ENCODE measurements at places on chromosomes 1 and 21.

- DNase-seq: no peak
Observed at GRCh38 chr1:66954208-66954607, 29.4 kb downstream of the MIER1 start.

- no peak for DNase-seq
Observed at GRCh38 chr1:88016947-88017346, 667.1 kb upstream of the PKN2 start.

DNA sequence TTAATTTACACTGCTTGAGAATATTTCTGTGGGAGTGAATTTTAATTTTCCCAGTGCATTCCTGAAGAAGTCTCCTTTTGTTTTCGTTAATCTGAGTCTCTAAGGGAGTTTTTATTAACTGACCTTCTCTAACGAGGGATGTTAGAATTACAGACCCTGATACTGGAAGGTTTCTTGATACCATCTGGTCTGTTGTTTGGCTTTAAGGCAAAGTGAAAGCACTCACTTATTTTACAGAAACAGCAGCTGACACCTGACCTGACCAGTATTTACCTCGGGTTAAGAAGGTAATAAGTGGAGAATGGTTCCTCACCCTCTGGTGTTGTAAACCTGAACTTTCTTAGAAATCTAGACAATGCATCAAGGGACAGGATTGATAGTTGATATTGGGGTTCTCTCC is 12.4 kb downstream of the CDC14A start:
- no peak for DNase-seq

DNA sequence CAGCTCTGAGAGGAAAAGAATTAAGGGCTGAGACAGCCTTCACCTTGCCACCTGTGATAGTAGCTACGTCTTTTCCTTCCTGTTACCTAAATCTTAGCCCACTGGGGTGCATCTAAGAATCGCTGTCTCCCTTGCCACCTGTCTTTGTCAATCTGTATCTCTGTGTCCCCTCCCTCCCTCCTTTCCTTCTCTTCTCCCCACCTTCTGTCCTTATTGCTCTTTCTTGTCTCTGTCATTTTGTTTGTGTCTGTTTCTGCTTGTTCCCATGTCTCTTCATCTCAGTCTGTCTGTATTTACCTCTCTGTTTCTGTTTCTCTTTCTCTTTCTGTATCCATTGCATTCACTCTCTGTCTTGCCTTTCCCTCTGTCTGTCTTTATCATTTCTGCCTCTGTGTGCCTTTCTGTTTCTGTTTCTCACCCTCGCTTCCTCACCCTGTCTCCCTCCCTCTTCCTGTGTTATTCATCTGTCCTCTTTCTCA is 30.2 kb downstream of the SLC22A15 start:
- no peak for DNase-seq

DNA sequence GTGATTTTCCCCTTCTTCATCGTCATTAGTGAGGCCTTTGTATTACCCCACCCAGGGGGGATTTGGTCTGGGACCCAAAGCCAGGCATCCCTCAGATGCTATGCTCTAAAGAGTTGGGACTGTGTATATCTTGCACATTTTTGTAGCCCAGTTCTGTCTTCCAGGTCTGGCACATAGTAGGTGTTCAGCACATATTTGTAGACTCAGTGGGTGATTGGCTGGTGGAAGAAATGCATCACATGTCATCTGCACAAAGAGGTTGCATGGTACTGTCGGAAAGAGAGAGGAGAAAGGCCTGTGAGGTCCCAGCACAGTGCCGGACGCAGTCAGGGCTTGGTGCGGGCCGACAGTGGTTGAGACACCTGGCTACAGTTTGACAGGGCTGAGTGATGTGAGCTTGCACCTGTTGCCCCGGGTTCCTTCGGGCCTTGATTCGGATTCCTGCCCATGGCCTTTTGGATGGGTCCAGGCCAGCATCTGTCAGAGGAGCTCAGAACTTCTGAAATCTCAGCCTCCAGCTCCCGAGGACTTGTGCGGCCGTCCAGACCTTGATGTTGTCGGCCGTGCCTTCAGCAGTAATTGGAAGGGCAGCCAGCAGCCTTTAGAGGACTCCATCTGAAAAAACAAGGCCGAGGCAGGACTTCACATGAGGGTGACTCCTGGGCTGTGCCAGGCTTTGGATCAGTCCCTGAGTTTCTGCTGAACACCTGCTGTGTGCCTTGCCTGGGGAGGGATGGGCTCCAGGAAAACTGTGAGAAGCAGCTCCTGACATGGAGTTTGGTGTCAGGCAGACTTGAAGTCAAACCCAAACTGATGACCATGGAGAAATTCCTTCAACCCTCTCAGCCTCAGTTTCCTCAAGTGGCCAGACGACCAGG is 40.9 kb upstream of the PADI1 start:
- DNase-seq: no peak

GRCh38 chr21:35399002-35399530 is 350.0 kb upstream of the RUNX1 start:
- no peak for DNase-seq

DNA sequence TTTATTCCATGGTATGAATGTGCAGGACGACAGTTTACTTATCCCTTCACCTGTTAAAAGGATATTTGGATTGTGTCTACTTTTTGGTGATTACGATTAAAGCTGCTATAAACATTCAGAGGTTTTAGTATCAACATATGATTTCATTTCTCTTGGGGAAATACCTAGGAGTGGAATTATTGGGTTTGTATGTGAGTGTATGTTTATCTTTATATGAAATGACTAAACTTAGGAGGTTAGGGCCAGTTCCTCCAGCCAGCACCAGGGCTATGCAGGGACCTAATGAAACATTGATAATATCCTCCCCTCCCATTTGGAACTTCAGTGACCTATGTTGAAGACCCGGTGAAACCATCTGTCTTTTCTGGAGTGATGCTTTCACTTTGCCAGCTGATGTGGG is 13.8 kb downstream of the TMEM51 start:
- no peak for DNase-seq

GRCh38 chr1:91651661-91652071 is 151.0 kb downstream of the CDC7 start:
- no peak for DNase-seq

DNA sequence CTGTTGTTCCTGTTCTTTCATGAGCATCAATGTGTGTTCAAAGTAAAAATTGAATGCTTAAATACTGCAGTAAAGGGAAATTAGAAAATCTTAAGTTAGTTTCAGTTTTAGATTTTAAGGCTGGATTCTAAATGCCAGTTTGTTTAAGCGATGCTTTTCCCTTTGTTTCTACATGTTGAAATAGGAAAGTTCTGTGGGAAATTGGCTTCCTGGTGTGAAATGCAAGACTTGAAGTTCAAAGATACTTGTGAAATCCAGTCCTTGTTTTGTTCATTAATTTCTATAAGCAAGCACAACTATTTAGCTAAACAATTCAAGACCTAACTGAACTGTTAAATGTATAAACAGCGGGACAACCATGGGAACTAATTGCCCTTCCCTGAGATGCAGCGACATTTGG is 149.1 kb downstream of the LYPLAL1 start:
- DNase-seq: no peak

GRCh38 chr1:245316784-245317183 is 162.0 kb downstream of the KIF26B start:
- no peak for DNase-seq

GRCh38 chr1:28560886-28561285 is 8.0 kb downstream of the TRNAU1AP start:
- no peak for DNase-seq

- no peak for DNase-seq
Observed at GRCh38 chr1:234927971-234928640, 200.5 kb downstream of the TOMM20 start.

DNA sequence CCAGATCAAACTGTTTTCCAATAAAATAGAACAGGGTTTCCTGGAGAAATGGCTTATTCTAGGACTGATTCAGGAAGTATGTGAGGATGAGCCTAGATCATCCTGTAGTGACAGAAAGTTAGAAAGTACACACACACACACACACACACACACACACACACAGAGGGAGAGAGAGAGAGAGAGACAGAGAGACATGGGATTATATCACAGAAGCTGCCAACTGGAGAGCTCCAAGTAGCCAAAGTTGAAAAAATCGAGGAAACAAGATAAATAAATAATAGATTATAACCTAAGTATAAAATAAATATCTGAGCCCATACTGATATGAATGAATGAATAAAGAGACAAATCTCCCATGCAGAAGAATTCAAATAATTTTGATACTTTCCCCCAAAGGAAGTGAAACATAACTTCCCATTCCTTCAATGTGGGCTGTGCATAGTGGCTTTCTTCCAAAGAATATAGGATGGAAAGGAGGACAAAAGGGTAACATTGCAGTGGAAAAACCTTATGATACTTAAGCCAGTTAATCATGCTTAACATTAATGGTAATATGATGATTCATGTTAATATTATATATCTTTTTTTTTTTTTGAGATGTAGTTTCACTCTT is 171.6 kb downstream of the NTPCR start:
- no peak for DNase-seq

DNA sequence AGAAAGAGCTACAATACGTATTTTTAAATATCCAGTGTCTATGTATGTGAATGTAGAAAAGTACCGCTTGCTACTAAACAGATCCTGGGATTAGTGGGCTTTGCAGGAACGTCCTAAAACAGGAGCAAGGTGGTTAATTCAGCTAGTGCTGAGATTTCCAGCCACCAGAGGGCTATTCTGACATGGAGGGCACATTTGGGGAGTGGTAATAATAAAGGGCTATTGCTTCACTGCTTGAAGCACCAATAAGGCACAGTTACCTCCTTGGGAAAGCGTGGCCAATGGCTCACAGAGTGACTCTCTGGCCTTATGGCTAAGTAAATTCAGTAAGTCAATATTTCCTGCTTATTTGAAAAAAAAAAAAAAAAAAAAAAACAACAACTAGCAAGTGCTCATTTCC is 152.4 kb downstream of the GABPA start:
- DNase-seq: no peak

DNA sequence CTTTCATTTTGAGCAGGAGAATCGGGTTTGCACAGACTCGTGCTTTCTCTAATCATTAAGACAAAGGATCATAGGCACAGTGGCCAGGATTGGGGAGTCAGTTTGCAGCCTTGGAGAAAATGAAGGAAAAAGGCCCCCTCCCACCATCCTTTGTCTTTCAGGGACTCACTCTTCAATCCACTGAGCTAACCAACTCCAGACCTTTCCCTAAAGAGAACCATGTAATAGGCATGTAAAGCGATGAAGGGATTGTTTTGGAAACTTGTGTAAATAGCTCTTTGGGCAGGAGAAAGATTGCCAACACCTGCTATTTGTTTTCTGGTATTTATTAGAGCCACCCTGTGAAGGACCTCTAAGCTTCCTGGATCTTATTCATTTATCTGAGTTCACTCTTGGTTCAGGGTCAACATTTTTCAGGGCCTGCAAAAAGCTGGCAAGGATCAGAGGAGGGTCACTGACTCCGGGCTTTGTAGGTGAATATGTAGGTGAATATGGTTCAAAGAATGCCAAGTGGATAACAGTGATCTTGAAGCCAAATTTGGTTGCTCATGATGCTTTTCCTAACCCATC is 192.6 kb upstream of the FGGY start:
- DNase-seq: no peak

- DNase-seq: no peak
Observed at GRCh38 chr1:186628910-186629309, 51.3 kb downstream of the PTGS2 start.

- DNase-seq: no peak
Observed at GRCh38 chr1:231610388-231610787, 16.2 kb upstream of the DISC1 start.

DNA sequence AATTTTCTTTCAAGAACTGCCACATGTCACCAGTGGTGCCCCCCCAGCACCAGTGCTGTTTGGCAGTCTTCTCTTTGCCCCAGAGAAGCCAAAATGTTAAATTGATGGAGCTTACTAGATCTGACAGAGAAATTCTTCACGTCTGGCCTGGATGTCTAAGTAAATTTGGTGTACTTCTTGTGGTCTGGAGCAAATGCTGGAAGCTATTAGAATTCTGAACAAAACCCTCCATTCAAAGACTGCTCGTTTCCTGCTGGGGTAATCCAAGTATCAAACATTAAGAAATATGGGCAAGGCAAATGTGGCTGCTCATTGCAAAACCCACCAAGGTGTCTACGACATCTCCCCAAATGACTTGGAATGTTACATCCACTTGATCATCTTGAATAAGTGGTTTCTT is 92.3 kb downstream of the ROR1 start:
- DNase-seq: no peak

DNA sequence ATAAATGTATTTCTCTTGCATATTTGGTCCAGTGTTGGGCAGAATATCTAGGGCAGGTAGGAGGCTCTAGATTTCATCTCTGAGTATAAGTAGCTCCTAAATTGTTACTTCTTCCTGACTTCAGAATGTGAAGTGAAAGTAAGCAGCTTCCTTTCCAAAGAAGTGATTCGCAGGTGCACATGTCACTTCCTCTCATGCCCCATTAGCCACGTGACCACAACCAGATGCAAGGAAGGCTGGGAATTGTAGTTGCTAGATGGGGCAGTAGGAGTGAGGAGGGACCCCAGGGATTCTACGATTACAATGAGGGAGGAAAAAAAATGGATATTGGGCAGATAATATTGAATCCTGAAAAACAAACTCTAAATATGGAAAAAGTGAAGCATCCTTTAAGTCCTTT is 113.2 kb upstream of the CYYR1 start:
- DNase-seq: no peak

- DNase-seq: no peak
Observed at GRCh38 chr1:165882168-165882837, 54.9 kb downstream of the UCK2 start.

DNA sequence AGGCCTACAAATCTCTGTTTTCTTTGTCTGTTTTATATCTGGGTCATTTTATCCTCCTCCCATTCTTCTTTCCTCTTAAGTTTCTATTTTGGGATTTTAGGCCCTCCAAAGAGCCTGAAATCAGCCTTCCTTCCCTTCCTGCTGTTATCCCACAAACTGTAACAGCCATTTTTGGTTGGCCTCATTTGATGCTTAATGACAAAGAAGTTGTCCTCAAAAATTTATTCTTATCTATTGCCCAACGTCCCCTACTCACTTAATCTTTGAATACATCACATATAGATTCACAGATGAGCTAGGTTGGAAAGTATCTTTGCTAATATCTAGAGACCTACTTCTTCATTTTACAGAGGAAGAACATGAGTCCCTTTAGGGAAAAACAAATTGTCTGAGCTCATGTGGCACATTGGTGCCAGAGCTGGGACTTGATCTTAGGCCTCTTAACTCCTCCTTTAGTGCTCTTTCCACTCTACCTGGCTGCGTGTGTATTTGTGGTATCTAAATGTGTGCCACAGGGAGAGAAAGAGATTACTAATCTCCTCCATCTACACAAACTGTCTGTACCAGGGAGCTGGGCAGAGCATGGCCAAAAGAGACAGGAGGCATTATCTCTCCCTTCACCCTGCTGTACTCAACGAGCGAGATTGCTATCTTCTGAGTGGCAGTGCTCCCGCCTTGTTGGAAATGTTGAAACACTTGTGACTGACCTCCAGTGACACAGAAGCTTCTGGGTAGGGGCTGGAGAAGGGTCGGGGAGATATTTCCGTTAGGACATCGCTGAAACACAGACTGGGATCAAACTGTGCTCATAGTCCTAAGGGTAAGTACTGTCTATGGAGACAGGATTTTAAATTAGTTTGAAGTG is 30.1 kb downstream of the RHEX start:
- DNase-seq: no peak

DNA sequence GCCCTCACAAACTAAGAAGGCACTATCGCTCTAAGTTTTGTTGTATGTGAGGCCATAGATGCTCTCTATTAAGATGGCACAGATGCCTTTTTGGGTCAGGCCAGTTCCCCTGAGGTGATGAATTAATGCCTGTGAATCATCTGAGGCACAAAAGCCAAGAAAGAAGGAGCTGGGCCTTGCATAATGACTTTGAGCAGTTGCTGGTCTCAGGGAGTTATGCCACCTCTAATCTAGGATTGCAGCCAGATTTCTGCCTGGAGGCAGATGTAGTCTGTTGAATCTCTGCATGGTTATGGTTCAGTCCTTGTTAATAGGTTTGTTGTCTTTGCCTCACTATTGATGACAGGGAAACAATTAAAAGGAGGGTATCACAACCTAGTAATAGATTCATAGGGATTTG is 168.1 kb upstream of the CHRM3 start:
- DNase-seq: no peak
